RPMI7951 (cell line): ENCODE measurements at places on chromosomes 2 and 18. TPM values are rescaled to one million over a fixed set of nuclear protein-coding genes. Genes with fewer than 3 reads are reported as not detected.

GRCh38 chr2:84132370-84132769 is 326.7 kb downstream of the SUCLG1 start:
- DNase-seq, result no peak

- no peak for DNase-seq
Observed at GRCh38 chr2:37507703-37508102, 163.3 kb downstream of the QPCT start.

GRCh38 chr2:64532030-64532429 is 7.9 kb downstream of the AFTPH start:
- DNase-seq, result no peak

DNA sequence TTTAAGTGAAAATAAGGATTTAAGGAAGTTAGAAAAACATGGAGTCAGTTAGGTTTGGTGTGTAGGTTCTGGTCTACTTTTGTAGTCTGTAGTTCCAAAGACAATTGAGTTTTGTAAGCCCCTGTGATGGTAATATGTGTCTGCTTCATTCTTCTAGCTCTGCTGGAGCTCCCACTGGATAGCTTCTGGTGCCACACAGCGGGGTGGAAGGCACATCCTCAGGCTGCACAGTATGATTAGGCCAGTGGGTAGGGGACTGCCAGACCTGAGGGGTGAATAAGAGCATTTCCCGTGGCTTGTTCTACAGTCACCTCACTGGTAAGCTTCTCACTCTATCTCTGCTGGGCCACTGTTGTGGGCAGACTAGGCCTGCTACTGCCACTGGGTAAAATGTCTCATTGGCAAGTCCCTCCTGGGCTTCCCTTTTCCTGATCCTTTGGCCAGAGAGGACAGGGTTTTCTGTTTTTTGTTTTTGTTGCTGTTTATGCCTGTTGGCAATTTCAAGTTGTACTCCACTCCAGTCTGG is 44.5 kb downstream of the TMEM131 start:
- DNase-seq, result peak; percentile 29

- DNase-seq, result no peak
Observed at GRCh38 chr2:17634997-17635396, 94.5 kb downstream of the VSNL1 start.

KCNK3 gene
- total RNA-seq, result 1.1 and 2.3 TPM in 2 replicates

DNA sequence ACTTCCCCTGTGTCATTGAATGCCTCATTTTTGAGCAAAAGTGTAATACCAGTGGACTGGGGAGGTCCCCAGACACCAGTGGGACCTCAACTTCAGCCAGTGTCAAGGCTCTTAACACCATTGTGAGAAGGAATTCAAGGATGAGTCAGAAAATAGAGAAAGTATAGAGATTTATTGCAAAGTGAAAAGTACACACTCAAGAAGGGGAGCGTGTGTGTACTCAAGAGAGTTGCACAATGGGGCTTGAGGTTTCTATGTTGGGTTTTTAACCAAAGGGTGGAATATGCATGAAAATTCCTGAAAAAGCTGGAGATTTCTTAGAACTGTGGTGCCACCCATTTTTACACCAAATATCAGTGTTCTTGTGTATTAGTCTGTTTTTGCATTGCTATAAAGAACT is 81.9 kb downstream of the ADCYAP1 start:
- no peak for DNase-seq

- DNase-seq, result peak; percentile 56
Observed at GRCh38 chr2:233129351-233129978, 69.3 kb downstream of the INPP5D start.

CPO gene
- total RNA-seq, result not detected in 2 replicates

- no peak for DNase-seq
Observed at GRCh38 chr2:41924709-41925408, 123.0 kb upstream of the PKDCC start.

DNA sequence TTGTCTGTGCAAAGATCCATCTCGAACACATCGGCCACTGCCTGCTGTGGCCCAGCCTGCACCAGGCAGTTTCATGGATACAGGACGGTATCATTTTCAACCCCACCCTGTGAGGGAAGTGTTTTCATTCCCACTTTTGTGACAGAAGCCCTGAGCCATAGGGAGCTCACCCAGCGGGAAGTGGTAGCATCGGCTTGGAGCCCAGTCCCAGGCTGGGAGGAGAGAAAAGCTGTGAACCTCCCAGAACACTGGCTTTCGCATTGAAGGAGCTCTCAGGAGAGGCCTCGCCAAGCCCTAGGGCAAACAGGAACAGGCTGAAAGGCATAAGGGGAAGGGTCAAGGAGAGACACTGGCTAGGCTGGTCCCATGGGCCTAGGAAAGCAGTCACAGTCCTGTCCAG is 166.1 kb downstream of the TFCP2L1 start:
- no peak for DNase-seq
